ENCODE measurements at places on chromosomes 16 and 17. TPM values are rescaled to one million over a fixed set of nuclear protein-coding genes. Genes with fewer than 3 reads are reported as not detected.

The TBC1D16 gene
- 23.8 TPM for total RNA-seq

The SMIM36 gene
- total RNA-seq, result not detected

The CD7 gene
- total RNA-seq, result not detected

The OSGIN1 gene
- 3.5 TPM for total RNA-seq

The PYY gene
- total RNA-seq, result not detected

The ANKFN1 gene
- not detected for total RNA-seq
